ENCODE measurements at places on chromosomes 5 and 9. TPM values are rescaled to one million over a fixed set of nuclear protein-coding genes. Genes with fewer than 3 reads are reported as not detected.

DNA sequence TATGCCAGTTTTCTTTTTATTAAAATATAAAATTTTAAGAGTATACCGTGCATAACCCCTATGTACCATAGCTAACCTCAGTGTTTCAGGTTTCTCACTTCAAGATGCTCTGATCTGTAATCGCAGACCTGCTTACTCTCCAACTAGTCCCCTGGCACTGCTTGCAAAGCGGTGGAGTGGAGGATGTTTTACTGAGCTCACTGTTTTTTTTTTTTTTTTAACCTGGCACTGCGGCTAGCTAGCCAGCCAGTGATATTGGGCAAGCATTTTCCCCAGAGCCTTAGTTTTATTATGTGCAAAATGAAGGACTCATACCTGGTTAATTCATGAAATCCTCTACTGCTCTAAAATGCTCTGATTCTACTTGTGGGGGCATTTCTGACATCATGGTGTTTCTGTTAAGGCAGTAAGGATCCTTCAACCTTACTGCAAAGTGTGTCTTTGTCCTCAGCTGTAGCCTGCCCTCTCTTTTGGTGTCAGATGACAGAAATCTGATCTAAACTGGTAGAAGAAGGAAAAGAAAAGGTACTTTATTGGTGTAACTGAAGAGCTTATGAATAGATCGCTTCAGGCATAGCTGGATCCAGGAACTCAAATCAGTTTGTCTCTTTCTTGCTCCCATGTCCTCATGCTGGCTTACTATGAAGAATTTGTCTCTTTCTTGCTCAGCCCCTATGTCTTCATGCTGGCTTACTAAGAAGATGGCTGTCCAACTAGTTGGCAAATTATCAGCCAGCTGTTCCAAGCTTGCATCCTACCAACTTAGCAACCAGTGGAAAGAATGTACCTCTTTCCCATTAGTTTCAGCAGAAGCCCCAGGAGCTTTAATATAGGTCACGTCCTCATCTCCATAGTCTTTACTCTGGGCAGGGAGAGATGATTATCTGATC is 59.8 kb downstream of the DOCK2 start:
- no peak overlapping the region for H3K4me3 ChIP-seq
- no peak overlapping the region for H3K27ac ChIP-seq
- DNase-seq, result no peak
- H3K27me3 ChIP-seq, result no peaks in the 10 kb centered on the region
- no peaks in the 10 kb centered on the region for H3K4me1 ChIP-seq

GRCh38 chr5:146718609-146719008 is 159.9 kb downstream of the PPP2R2B start:
- no peaks in the 10 kb centered on the region for H3K4me1 ChIP-seq
- H3K4me3 ChIP-seq, result no peak overlapping the region
- no peak overlapping the region for H3K27ac ChIP-seq
- no peaks in the 10 kb centered on the region for H3K36me3 ChIP-seq

- peaks cover 8% of the 10 kb centered on the region for H3K4me1 ChIP-seq
- H3K27me3 ChIP-seq, result no peaks in the 10 kb centered on the region
- no peaks in the 10 kb centered on the region for H3K36me3 ChIP-seq
- no peak for DNase-seq
- no peak overlapping the region for H3K4me3 ChIP-seq
These were observed 28.2 kb downstream of the SARDH start for GRCh38 chr9:133709691-133710571.

GRCh38 chr9:92747459-92748232 is 17.0 kb downstream of the BICD2 start:
- H3K36me3 ChIP-seq, result no peaks in the 10 kb centered on the region
- DNase-seq, result no peak
- H3K27me3 ChIP-seq, result no peaks in the 10 kb centered on the region
- no peak overlapping the region for H3K4me3 ChIP-seq

GRCh38 chr5:73797132-73797510 is 171.1 kb downstream of the ARHGEF28 start:
- no peaks in the 10 kb centered on the region for H3K4me1 ChIP-seq
- DNase-seq, result no peak
- no peaks in the 10 kb centered on the region for H3K36me3 ChIP-seq
- H3K4me3 ChIP-seq, result no peak overlapping the region

GRCh38 chr9:112110094-112110776 is 64.9 kb downstream of the SUSD1 start:
- no peak for DNase-seq
- H3K36me3 ChIP-seq, result no peaks in the 10 kb centered on the region
- no peak overlapping the region for H3K4me3 ChIP-seq
- H3K4me1 ChIP-seq, result no peaks in the 10 kb centered on the region

The IL7R gene
- total RNA-seq, result 26.1 TPM
